Activated T-cell treated with anti-CD3 and anti-CD28 coated beads for 4 hours (primary cell): ENCODE measurements at places on chromosomes 2 and 18.
A peak's percentile ranks its signal among the peaks of the same experiment; 100 is the strongest.

DNA sequence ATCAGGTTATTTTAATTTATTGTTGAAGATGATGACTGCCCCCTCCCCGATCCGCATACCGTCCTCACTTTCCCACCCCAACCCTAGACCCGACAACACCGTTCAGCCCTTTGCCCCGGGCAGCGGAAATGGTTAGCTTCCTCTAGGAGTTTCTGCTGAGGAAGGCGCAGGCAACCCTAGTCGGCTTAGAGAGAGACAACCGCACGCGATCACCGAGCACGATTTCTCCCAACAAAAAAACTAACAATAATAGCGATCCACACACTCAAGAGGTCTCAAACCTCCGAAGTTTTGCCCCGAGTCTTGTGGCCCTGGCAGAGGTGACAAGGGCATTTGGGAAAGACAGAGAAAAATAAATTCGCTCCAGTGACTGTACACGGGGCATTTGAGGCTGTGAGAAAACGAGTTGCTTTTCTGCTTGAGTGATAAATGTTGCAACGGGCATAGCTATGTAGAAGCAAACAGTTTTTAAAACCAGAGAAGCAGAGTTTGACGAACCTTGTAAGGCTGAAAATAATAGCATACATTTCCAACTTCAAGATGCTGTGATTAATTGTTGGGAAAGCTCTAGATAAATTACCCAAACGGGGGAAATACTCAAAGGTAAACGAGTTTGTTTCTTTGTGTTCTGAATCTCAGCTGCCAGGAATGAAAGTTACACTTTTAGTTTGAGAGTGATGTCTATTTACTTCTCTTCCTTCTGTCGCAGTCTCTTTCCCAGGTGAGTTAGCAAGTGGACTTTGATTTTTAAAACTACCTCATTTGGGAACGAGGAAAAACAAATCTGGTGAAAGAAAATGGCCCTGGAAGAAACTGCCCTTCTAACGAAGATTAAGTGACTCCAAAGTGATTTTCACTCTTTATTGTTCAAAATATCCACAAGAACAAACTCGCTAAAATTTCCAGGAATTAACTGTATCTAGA is 11.0 kb upstream of the SIX3 start:
- DNase-seq, result no peak

- DNase-seq, result no peak
Measured at GRCh38 chr2:170368370-170368769, 190.4 kb downstream of the MYO3B start.

GRCh38 chr2:5148392-5149085 is 543.6 kb upstream of the SOX11 start:
- no peak for DNase-seq

DNA sequence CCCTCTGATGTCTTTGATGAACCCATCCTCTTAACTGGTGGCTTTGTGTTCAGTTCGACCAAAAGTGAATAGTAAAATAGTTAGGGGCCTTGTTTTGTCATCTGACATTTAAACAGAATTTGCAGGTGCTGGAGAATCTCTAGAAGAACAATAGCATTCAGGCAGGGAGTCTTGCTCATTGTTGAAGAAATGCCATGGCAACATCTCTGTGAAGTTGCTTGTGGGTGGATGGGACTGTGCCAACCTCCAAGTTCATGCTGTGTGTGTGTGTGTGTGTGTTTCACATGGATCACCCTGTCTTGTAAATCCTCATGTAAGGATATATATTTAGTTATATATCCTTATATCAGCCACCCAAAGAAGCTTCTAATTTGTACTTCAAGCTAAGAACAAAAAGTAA is 66.7 kb downstream of the SKA1 start:
- DNase-seq, result no peak

DNA sequence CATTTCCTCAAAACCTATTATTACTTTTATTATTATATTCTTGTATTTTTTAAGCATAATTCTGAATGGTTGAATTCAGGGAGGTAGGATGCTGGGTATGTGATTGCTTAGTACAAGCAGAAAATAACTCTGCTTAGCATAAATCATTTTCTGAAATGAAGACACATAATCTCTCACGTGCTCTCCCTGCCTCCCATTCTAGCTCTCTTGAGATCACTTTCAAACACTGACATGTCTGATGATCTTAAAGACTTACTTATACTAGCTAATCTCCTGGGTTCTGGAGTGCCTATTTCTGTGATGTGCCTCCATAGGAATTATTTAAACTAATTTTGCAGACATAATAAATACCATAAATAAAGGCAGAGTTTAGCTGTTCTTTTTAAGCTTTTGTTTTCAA is 1136.0 kb downstream of the SUCLG1 start:
- DNase-seq, result no peak

GRCh38 chr2:235638541-235639427 is 144.9 kb downstream of the AGAP1 start:
- no peak for DNase-seq

- no peak for DNase-seq
Measured at GRCh38 chr18:22641958-22642357, 224.2 kb upstream of the CTAGE1 start.

GRCh38 chr18:8857806-8858205 is 152.4 kb downstream of the MTCL1 start:
- no peak for DNase-seq

GRCh38 chr2:20125164-20125563 is 73.7 kb upstream of the LAPTM4A start:
- no peak for DNase-seq

DNA sequence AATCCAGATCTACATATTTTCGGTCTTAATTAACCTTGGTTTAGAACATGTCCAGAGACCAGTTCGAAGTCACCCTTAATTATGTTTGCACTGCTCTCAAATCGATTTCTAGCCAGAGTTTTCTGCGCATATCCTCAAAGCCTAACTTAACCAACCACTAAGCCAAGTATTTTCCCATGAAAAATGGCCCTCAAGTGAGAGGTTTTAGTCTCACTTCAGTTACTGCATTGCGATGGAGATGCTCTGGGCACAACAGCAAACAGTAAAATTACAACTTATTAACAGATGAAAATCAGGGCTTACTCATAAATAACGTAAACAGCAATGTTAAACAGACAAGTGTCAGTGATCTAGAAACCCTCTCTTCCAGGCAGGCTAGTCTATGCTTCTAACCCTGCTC is 4.5 kb downstream of the RTN4 start:
- DNase-seq, result no peak

GRCh38 chr2:33144243-33144642 is 197.5 kb downstream of the LTBP1 start:
- no peak for DNase-seq

GRCh38 chr2:82158150-82158549 is 1853.6 kb upstream of the LRRTM1 start:
- DNase-seq, result no peak

GRCh38 chr2:81589406-81589805 is 1284.9 kb upstream of the LRRTM1 start:
- no peak for DNase-seq

DNA sequence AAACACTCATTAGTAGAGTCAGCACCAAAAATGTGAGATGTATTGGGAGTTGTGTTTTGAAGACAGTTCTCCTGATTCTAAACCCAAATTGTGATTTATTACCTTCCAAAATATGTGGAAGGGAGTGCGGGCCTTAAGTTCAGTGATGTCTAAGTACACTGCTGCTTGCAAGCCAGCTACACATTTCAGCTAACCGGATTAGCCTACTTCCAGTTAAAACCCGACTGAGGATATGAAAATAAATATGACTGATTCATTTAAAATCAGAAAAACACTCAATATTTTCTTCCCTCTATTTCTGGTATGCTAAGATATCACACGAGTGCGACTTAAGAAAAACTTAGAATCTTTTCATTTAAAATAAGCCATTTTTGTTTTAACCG is 907 bp downstream of the FHL2 start:
- no peak for DNase-seq

- DNase-seq, result no peak
Measured at GRCh38 chr2:74925361-74925786, 33.1 kb upstream of the POLE4 start.

DNA sequence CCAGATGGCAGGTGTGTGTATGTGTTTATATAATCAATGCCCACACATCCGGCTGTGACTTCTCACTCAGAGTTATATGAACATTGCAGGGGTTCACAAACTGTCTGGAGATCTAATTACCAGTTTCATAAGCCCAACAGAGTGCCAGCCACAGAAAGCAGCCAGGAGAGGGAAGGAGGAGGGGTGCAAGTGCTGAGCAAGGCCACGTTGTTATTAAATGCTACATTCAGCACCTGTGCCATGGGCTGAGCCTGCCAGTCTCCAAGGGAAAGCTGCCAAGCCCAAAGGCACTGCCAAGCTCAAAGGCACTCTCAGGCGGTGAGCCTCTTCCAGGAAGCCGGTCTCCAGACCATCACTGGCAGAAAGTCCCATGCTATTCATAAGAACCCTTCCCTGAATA is 17.4 kb downstream of the XDH start:
- no peak for DNase-seq

GRCh38 chr2:100880730-100881129 is 60.8 kb downstream of the NPAS2 start:
- DNase-seq, result no peak

DNA sequence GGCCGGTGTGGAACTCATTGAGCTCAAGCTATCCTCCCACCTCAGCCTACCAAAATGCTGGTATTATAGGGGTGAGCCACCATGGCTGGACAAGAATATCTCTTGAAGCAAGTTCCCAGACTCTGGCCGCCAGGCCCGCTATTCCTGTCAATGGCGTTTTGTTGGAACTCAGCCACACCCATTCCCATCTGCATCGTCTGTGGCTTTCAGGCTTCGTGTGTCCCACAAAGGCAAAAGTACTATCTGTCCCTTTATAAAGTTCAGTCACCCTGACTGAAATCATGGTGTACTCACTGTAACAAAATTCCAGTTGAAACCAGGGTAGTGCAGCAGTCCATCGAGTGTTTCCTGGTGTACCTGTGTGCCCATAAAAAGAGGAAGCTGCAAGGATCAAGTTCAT is 96.7 kb downstream of the SH3BP4 start:
- no peak for DNase-seq

DNA sequence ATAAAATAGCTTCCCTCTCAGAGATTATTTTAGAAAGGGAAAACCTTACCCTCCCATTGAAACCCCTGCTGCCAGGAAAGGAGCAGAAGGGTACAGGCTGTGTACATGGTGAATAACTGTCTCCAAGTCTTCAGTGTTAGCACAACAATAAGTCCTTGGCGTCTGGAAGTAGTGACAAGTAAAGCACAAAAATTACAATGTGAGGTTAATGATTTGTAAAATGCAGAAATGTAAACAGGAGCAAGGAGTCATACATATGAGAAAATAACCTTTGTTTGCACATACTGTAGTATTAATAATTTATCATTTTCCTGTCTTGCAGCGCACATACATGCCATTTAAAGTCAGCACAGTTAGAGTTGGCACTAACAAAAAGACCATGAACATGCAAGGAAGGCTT is 40.5 kb downstream of the ABHD3 start:
- DNase-seq, result no peak

- DNase-seq, result peak; percentile 10
Measured at GRCh38 chr2:391696-392095, 103.8 kb upstream of the ALKAL2 start.

- no peak for DNase-seq
Measured at GRCh38 chr2:3522961-3523421, 3.7 kb upstream of the ADI1 start.

DNA sequence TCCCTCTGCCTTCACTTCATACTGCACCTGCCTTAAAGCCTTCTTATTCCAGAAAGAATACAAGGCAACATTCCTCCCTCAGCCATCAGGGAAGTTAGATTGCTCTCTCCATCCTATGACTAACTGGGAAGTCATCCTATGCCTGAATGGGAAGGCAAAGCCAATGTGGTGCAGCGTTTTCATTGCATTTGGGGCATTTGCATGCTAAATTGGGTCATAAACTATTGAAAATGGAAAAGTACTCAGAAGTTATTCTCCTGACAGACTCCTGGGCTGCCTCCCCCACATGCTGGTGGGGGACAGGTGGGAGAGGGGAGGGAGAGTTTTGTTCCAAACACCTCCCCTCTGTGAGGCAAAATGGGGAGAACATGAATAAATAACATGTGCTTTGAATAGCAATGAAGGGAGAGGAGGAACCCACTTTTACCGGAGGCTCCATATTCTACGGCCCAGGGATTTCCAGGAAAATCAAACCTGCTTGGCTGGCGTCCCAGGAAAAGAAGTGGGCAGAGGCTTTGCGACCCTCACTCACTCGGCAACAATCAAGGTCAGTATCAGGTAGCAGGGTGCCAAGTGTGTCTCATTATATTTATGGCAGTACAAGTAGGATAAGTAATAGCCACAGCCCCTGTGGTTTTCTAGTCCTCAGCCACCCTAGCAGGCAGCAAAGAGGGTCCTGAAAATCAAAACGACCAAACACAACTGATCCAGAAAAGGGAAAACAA is 84.1 kb downstream of the BOD1L2 start:
- DNase-seq, result no peak

DNA sequence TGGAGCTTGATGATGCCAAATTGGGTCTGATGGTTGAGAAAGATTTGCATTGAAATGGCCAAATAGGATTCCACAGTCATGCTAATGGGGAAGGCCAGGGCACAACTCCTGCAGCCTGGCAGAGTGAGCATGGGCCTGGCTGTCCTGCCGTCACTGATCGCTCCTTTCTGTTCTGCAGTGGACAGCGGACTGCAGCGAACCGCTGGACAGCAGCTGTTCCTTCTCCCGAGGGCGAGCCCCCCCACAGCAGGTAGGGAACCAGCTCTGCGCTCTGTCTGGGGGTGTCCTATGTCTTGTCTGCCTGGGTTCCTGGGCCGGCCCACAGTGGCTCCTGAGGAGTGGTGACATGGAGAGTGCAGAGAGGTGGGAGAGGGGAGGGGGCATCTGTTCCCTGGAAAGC is 97.6 kb downstream of the CTIF start:
- no peak for DNase-seq

- DNase-seq, result no peak
Measured at GRCh38 chr18:47975105-47975504, 44.6 kb upstream of the SMAD2 start.

DNA sequence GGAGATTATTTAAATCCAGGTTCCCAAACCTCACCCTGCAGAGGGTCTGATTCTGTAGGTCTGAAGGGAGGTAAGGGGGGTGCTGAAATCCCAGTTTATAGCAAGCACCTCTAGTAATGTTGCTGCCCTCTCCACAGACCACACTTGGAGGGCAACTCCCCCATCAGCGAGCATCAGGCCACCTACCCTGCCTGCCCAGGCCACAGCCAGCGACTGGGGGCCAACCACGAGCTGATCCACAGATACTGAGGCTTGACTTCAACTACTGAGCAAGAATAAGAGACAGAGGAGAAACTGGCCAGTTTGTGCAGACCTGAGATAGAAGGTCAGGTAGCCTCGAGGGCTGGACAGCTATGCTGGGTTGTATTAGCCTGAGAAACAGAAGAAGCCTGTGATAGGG is 36.3 kb upstream of the LBH start:
- no peak for DNase-seq

- no peak for DNase-seq
Measured at GRCh38 chr2:184560603-184561002, 37.7 kb upstream of the ZNF804A start.

- no peak for DNase-seq
Measured at GRCh38 chr2:54330926-54331835, 75.2 kb upstream of the TSPYL6 start.

- peak; percentile 67 for DNase-seq
Measured at GRCh38 chr18:46073474-46074331, 1.6 kb upstream of the PSTPIP2 start.

GRCh38 chr18:23542461-23542860 is 39.1 kb downstream of the RMC1 start:
- no peak for DNase-seq
